Stimulated activated CD4-positive, alpha-beta T cell treated with anti-CD3 and anti-CD28 coated beads, Interleukin-1b, Interleukin-23, amount 100 ng/mL, for 48 hours (primary cell): ENCODE measurements at places on chromosomes 1 and 21.

GRCh38 chr21:37593740-37594471 is 227.3 kb downstream of the DYRK1A start:
- DNase-seq, result no peak

GRCh38 chr1:31769720-31770390 is 5.7 kb upstream of the ADGRB2 start:
- no peak for DNase-seq

- DNase-seq, result no peak
Measured at GRCh38 chr1:211704543-211704942, 29.1 kb upstream of the NEK2 start.

DNA sequence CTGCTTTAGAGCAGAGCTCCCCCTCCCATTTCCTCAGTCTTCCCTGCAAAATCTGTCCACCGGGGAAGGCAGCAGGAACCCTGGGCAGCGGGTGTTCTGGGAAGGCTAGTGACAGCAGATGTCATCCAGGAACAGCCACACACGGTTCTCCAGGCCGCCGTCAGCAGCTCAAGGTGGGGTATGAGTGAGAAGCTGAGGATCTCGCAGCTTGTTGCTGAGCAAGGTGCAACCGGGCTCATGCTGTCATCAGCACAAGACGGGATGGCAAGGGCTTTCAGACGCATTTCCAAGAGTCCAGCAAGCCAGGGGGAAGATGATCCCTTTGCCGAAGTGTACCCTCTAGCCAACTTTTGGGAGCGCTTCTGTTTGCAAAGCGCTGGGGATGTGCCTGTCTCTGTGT is 23.0 kb upstream of the SPSB1 start:
- DNase-seq, result no peak

DNA sequence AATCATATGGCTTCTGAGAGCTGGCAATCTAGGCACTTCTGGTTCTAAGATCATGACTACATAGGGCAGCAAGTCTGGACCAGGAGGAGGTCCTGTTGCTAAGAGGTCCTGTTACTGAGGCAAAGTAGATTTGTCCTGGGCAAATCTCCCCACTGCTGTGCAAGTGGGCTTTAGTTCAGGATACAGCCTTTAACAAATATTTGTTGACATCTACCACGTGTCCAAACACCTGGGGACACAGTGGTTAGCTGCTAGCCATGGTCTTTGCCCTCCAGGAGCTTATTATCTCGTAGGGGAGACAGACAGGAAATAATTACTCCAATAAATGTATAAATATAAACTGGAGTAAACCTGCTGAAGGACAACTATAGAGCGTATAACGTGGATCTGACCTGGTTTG is 3.2 kb downstream of the CGN start:
- DNase-seq, result no peak

- DNase-seq, result no peak
Measured at GRCh38 chr1:201013031-201013485, 10.5 kb downstream of the KIF21B start.

GRCh38 chr1:233140974-233141373 is 154.6 kb downstream of the PCNX2 start:
- DNase-seq, result no peak

- no peak for DNase-seq
Measured at GRCh38 chr1:40059338-40059959, 18.9 kb downstream of the CAP1 start.

DNA sequence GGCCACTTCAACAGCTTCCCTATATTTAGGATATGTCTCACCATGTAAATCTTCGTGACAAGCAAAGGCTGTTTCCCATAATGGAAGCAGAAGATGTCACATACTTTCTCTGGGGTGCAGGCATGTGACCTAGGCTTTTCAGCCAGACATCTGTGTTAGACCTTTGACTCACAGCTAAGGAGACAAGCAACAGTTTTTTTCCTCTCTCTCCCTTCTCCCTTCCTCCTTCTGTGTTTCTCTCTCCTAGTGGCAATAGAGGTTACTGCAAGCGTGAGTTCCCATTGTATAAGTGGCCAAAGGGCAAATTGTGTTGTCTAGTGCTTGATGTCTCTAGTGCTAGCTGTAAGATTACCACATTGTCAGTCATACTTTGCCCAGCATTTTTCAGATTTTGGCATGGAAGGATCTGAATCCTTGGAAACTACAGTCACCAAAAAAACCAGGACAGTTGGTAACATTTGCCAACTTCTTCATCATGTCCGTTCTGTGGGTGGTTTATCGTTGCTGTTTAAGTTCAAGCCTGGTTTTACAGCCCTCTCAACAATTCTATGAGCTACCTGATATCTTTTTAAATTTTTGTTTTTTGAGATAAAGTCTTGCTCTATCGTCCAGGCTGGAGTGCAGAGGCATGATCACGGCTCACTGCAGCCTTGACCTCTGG is 44.4 kb upstream of the RABGAP1L start:
- peak; percentile 2 for DNase-seq

DNA sequence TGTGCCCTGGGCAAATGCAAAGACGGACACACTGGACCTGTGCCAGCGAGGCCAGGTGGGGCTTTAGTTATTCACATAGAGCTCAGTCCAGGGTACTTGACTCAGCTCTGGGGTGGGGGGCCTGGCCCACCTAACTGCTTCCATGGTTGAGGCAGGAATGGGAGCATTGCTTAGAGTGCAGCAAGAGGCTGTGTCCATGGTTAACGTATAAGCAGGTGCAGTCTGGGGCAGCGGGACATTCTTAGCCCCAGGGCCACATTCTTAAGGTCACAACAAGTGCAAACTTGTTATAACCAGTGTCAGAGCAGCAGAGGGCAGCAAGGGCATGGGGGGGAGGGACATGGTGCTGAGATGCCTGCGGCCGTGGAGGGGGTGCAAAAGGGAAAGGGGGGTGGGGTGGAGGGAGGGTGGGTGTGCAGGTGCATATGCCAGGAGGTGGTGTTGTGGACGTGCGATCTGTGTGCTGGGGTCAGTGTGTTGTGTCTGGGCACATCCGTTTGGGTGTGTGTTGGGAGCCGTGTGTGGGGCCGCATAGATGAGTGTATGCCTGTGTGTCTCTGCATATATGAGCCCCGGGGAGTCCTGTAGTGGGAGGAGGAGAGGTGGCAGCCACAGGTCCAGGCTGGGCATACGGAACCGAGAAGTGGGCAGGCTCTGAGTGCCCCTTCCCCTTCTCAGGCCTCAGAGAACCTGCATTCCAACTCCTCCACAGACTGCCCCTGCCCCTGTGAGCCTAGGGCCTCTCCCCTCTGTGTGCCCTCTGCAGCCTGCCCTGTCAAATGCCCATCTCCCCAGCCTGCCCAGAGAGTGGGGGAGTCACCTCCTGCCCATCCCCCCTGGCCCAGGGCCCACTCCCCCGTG is 8.4 kb downstream of the KCNJ10 start:
- DNase-seq, result no peak

DNA sequence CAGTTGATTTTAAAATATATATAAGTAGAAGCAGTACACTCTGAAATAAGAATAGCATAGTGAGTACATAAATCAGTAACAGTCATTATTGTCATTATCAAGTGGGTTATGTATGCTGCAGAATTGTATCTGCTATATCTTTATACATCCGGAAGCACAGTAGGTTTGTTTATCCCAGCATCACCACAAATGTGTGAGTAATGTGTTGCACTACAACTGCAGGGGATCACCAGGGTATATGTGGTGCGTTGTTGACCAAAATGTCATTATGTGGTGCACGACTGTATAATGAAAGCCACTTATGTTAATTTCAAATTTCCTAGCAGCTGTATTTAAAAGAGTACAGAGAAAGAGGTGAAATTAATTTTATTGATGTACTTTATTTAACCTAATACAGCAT is 87.7 kb upstream of the GADD45A start:
- DNase-seq, result no peak

- DNase-seq, result no peak
Measured at GRCh38 chr1:64935551-64936155, 30.7 kb downstream of the JAK1 start.

DNA sequence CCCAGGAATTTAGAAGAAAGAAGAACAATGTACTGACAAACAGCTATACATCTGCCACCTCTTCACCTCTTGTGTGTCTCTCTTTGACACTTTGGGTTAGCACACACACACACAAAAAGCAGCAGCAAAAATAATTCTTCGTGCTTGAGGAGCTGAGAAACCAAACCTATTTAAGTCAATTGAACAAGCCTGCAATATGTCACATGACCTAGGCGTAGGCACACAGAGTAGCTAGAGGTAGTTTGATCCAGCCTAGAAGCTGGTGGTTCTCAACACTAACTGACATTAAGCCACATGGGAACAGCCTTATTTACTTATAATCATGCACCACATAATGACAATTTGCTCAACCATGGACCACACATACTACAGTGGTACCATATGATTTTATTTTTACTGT is 32.3 kb downstream of the RRAGC start:
- no peak for DNase-seq

DNA sequence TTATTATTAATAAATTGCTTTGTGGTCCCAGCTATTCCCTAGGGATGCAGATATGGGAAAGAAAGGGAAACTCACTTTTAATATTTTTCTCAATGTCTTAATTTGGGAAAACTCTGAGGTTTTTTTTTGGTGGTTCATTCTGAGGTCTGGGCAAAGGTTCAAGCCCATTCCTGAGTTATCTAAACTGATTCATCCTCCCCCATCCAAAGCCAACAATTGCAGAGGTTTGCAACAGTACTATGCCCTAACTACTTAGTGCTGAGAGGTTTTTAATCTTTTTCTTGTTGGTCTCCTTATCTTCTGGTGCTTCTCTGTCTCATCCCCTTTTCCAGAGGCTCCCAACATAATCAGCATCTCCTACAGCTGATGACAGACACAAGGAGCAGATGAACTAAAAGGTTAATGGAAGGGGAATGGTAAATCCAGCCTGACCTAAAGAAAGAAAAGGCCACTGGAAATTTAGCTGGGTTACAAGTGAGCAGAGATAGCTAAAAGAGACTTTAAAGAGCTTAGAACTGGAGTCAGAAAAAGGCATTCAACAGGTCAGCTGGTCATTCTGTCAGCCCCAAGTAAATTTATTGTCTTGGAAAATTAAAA is 390.4 kb downstream of the TGFB2 start:
- no peak for DNase-seq

GRCh38 chr1:2300004-2300771 is 72.1 kb downstream of the SKI start:
- DNase-seq, result peak; percentile 87

- DNase-seq, result no peak
Measured at GRCh38 chr1:195828325-195828724, 779.9 kb downstream of the KCNT2 start.

- peak; percentile 16 for DNase-seq
Measured at GRCh38 chr1:52904927-52905698, 16.4 kb downstream of the ECHDC2 start.

DNA sequence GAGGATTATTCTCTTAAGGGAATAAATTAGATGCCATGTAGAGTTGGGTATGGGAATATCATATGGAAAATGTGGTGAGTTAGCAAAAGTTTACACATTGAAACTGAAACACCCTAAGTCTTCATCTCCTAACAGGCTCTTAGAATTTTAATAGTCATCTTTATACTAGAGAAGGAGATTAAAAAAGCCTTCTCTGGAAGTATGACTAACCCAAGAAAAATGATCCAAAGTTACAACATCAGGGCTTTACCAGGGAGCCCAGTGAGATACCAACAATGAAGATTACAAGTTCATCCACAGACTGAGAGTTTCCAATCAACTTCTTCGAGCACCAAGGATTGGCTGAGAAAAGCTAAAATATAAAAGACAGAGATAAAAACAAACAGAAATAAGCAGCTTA is 70.0 kb upstream of the KIAA0040 start:
- no peak for DNase-seq

DNA sequence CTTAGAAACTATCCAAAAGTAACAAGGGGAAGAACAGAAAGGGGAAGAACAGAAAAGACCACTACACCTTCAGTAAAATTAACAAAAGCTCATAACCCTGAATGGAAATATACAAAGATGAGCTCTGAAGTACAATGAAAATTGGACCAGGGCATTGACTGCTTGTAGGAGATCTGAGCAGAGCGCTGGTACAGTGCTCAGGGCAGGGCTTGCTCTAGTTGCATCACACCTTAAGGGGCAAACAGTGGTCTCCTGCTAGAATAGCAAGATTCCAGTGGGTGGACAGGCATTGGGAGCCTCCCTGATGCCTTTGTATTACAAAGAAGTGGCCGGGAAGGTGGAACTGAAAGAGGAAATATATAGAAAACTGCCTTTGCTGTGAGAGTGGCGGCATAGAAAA is 111.9 kb upstream of the RGS1 start:
- no peak for DNase-seq

DNA sequence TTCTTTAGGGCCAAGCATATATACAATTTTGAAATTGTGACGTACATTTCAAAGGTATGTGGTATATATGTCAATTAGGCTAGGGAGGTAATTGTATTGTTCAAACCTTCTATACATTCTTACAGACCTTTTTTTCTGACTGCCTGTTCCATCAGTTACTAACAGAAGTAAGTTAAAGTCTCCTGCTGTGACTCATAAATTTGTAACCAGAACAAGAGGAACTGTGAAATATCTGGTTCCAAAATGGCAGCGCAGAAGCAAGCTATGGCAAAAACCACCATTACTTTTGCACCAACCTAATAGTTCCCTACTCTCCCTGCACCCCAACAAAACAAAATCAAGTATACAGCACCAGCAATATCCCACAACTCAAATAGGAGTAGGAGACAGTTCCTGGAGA is 93.6 kb downstream of the ENAH start:
- DNase-seq, result no peak
